H7 (cell line): ENCODE measurements at places on chromosomes 7 and 10. TPM values are rescaled to one million over a fixed set of nuclear protein-coding genes. Genes with fewer than 3 reads are reported as not detected.

Gene CCDC7
- 0.24 and 2.7 TPM in 2 replicates for total RNA-seq

Gene WASHC2C
- 17.6 and 23.2 TPM in 2 replicates for total RNA-seq

Gene SPDYE9
- total RNA-seq = not detected in 2 replicates

Gene METTL27
- total RNA-seq = 1.9 and 7.4 TPM in 2 replicates

Gene OR2F2
- not detected in 2 replicates for total RNA-seq

Gene CYP2C19
- 0.04 and 0.14 TPM in 2 replicates for total RNA-seq

Gene VSTM4
- 0.31 and 0.44 TPM in 2 replicates for total RNA-seq

Gene AMPH
- total RNA-seq = 2.3 and 2.8 TPM in 2 replicates

Gene CALML5
- total RNA-seq = not detected in 2 replicates

Gene SDHAF3
- 31.3 and 41.3 TPM in 2 replicates for total RNA-seq

Gene LIPJ
- total RNA-seq = not detected in 2 replicates

Gene NUTM2E
- total RNA-seq = 0.10 and 0.15 TPM in 2 replicates

Gene CHAT
- not detected in 2 replicates for total RNA-seq

Gene GRID1
- total RNA-seq = 0.22 and 0.31 TPM in 2 replicates

Gene LMBR1
- 32.0 and 34.4 TPM in 2 replicates for total RNA-seq

Gene SEMA4G
- total RNA-seq = 3.4 and 8.2 TPM in 2 replicates

Gene TRIM50
- 0.11 TPM in 1 of 2 replicates, not detected in the other for total RNA-seq

Gene COL28A1
- 0.17 and 0.22 TPM in 2 replicates for total RNA-seq

Gene ICA1
- total RNA-seq = 5.4 and 11.8 TPM in 2 replicates

Gene FAM237B
- not detected in 2 replicates for total RNA-seq

Gene RNF133
- not detected in 2 replicates for total RNA-seq

Gene OPN4
- total RNA-seq = not detected in 2 replicates

Gene MYL10
- not detected in 2 replicates for total RNA-seq

Gene MBL2
- not detected in 2 replicates for total RNA-seq

Gene LRRC18
- not detected in 2 replicates for total RNA-seq

Gene NPFFR1
- not detected in 2 replicates for total RNA-seq

Gene DRGX
- not detected in 2 replicates for total RNA-seq

Gene TMEM176B
- total RNA-seq = 0.37 and 0.80 TPM in 2 replicates

Gene SLC26A5
- total RNA-seq = not detected in 2 replicates

Gene THSD7A
- 0.18 and 0.69 TPM in 2 replicates for total RNA-seq
